NCI-H774 (cell line): ENCODE measurements at places on chromosomes 2 and 18.

DNA sequence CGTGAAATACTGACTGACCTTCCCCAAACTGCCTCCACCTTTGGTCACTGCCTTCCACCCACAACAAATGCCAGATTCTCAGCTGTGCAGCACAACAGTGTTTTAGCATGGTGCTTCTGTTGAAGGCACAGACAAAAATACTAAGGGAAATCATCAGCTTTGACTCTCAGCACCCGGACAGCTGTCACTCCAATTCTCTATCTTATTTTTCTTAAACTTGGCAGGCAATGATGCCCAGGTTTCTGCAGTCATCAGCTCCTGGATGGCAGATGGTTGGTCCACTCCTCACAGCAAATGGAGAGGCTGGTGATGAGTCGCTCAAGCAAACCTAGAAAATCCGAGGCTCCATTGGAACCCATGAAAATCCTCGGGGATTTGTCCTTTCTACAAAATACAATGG is 2.9 kb upstream of the FAM124B start:
- no peak for DNase-seq

GRCh38 chr2:41989501-41990180 is 58.2 kb upstream of the PKDCC start:
- no peak for DNase-seq

GRCh38 chr18:39749154-39749553 is 2183.6 kb upstream of the CELF4 start:
- no peak for DNase-seq

DNA sequence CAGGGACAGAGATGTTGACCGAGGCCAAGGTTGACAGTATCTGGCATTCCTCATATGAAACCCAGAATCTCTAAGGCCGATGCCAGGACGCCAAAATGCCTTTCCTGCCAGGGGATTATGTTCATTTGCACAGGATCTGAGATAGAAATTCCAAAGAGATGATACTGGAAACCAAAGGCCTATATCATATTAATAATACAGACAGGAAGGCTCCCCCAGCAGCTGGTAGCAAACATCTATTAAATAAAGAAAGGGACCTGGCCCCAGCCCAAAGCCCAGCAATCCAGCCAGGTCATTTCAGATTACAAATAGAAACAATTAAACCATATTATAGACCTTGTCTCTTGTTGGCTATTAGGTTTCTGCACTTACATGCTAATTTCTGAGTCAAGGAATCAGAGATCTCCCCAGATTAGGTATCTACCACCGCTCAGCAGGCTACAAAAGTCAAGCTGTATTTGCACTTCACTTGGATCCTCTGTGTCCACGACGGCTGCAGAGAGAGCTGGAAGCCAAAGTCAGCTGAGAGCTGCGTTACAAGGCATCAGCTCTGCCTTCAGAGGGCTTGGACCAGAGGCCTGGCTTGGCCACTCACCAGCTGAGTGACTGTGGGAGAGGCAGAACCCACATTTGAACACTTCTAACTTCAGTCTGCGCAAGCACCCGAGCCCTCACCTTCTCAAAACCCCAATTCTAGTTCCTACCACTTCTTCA is 269.3 kb upstream of the SIX2 start:
- DNase-seq = no peak

DNA sequence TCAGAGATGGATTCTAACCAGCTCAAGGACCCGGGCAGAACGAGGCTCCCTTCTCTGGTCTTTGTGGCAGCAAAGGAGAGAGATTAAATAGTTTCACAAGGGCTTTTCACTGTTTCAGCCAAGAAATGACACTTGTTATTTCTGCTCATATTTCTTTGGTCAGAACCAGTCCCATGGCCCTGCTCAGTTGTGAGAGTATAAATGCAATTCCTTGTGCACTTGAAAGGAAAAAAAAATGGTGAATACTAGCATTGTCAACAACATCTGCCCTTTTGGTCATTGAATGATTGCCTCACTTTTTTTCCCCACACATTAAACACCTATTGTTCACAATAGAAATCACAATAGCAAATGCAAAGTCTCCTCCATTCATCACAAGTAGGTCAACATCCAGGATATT is 104.4 kb downstream of the RDH14 start:
- DNase-seq = peak; percentile 22

- no peak for DNase-seq
These were observed 55.6 kb downstream of the AQP12A start for GRCh38 chr2:240747256-240747655.

GRCh38 chr2:191845248-191845715 is 1.6 kb downstream of the CAVIN2 start:
- DNase-seq = no peak

DNA sequence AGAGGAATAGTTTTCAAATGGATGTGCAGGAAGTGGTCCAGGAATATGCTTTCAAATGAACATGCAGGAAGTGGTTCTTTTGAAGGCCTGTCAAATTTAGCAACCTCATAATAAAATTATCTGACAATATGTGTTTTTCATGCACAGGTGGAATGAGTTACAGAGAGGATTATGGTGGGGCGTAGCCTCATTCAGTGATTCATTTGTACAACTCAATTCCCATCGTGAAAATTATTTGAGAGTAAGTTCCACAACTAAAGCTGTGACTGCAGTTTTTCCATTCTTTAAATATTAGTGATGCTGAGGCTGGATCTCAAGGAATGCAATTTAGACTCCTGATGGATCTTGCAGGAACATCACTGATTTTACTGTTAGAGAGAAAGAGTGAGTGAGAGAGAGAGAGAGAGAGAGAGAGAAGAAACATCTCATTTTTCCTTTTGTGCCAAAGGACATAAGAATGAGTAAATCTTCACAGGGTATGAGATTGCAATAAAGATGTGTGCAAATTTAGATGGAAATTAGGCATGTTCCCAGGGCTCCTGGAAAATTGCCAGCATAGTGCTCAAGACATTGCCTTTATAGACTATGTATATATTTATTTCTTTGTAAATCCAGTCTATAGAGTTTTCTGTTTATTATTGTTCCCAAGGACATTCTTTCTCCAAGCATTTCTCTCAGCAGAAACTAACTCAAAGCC is 394.9 kb upstream of the ZEB2 start:
- DNase-seq = no peak

DNA sequence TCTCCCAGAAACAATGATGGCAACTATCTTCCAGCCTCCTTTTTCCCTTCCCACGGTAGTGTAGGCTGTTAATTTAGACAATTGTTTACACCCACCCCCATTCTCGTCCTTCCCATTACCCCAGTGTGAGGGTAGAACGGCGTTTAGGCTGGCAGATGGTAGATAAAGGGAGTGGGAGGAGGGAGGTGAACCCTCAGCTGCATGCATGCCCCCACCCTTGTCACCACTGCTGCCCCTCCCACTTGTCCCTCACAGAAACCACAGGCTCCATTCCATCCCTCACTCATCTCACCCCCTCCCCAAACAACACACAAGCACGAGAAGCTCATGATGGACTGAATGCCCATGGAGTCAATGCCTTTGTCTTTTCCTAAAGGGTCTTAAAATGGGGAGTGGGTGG is 107.9 kb upstream of the PARD3B start:
- DNase-seq = no peak

DNA sequence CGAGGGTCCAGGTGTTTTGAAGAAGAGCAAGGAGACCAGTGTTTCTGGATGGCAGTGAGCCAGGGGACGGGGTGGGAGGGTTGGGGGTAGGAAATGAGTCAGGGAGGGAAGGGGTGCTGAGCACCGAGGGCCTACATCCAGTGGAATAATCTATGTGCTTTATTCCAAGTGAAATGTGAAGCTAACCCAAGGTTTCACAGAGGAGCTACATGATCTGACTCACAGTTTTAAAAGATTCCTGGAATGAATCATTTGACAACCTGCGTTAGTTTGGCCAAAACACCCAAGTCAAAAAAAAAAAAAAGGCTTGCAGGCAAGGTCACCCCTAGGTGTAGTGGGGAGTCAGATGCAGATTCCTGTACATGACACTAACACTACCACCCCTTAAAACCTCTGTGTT is 419.7 kb upstream of the MEX3C start:
- no peak for DNase-seq

- no peak for DNase-seq
These were observed 289.7 kb downstream of the DYSF start for GRCh38 chr2:71742953-71743601.

DNA sequence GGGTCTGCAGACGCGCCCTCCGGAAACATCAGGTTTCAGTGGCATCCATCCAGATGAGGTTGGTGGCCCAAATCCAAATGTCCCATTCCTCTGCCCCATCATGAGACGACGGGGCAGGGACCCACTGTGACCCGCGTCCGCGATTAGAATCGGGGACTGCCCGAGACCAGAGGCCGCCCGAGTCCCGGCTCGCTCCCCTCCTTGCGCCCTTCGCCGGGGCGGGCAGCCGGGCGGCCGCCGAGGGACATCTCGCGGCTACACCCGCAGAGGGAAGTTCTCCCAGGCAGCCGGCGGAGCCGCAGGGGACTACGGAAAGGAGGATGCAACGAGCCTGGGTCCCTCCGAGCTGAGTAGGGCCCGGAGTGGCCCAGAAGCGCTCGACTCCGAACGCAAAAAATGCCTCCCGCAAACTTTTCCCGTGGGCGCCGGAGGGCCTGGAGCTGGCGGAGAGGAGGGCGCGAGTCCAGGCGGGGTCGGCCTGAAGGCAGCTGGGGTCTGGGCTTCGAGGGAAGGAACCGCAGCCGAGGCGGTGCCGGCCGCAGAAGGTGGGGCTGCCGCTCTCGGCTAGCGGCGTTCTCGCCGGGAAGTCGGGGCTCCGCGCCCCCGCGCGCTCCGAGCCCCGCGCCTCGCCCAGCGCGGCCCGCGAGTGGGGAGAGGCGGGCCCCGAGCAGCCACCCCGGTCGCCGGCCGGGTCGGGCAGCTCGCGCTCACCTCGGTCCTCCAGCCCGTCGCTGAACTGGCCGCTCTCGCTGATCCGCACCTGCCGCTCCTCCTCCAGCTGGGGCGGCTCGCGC is 580 bp downstream of the TMEM163 start:
- no peak for DNase-seq

DNA sequence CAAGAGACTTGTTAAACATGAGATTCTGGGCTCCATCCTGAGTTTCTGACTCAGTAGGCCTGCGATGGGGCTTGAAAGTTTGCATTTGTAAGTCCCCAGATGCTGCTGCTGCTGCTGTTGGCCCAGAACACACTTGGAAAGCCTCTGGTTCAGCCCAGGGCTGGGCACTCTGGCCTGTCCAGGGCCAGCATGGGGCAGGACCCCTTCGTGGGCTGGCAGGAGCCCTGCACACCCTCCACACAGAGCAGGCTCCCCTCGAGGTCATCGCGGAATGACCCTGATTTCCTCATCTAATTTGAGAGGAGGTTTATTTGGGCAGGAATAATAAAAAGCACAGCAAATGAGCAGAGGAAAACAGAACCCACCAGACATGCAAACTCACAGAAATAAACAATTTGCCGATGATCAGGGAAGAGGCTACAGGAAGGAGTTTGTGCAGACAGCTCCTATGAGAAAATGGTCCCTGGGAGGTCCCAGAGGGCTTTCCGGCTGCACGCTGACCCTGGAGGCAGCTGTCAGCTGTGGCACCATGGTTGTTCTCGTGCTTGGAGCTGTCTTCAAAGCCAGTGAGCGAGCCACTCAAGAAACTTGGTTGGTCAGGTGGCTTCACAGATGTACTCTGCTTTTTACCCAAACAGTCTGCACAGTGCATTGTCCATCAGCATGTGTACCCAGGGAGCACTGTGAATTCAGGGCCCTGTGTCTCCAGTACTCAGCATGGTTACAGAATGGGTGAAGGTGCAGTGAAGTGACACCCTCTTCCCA is 119.3 kb downstream of the GLI2 start:
- DNase-seq = no peak

- no peak for DNase-seq
These were observed 178.7 kb downstream of the PDE11A start for GRCh38 chr2:177893880-177894279.

GRCh38 chr18:73782405-73782804 is 365.2 kb downstream of the FBXO15 start:
- DNase-seq = no peak

DNA sequence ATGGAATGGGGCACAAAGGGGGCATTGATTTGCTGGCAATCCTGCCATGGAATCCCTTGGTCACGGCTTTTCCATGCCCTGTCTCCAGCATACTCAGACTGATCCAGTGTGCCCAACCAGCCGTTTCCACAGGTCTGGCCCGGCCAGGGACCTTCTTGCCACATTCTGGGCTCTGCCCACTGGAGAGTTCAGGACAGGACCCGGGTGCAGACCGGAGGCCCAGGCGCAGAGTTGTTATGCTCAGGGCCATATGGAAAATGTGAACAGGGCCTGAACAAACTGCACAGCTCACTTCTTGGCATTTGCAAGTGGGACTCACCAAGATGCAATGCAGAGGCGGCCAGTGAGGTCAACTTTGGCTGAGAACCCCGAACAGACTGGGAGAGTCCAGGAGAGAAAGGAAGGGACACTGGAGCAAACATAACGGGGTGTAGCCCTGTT is 15.6 kb upstream of the ASAP2 start:
- DNase-seq = no peak

DNA sequence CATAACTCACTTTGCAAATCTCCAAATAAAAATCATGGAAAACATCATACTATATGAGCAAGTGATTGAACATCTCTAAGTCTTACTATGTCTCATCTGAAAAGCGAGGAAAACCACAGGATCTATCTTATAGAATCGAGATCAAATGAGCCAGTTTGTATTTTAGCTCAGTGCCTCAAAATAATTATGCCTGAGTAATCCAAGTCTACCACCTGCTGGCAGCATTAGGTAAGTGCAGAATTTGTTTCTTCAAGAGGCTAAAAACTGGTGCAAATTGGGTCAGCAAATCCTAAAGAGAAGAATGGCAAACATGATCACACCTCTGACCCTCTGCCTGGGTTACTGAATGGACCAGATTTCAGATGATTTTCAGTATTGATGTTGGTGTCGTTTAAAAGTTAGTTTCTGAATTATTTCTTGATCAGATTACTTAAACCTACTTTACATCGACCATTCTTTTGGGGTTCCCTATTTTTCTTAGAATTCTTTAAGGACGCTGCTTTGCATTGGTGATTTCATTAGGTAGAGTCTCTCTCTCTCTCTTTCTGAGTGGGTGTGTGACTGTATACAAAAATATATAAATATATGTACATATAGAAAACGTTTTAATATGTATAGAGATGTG is 12.7 kb upstream of the FHOD3 start:
- DNase-seq = peak; percentile 63
